ENCODE measurements at places on chromosomes 16 and 17.

- peak; percentile 20 for DNase-seq
Observed at GRCh38 chr17:35368081-35368830, 5.2 kb downstream of the SLFN11 start.

DNA sequence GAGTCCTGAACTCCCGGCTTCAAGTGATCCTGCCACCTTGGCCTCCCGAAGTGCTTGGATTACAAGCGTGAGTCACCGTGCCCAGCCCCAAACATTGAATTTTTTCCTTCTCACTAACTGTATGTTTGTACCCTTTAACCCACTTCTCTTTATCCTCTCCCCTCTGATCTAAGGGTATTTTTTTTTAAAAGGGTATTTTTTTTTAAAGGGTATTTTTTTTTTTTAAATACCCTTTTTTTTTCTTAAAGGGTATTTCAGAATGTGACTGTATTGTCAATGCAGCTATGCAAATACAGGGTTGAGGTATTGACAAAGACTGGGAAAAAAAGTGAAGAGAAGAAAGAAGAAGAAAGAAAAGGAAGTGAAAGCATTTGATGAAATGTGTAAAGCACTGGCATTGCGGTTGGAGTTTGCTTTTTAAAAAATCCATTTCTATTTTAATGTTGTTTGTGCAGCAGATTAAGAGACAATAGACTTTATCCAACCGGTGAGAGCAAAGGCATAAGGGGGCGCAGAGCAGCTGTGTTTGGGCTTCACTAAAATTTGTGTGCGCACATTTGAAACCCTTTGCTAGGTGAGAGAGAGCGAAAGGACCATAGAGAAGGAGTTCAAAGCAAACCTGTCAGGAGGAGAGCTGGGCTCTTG is 42.4 kb downstream of the SYT17 start:
- DNase-seq = no peak

- DNase-seq = no peak
Observed at GRCh38 chr17:43324205-43324893, 74.4 kb upstream of the ARL4D start.

GRCh38 chr16:49439676-49440075 is 66.1 kb downstream of the C16orf78 start:
- no peak for DNase-seq

- no peak for DNase-seq
Observed at GRCh38 chr16:14014284-14014625, 56.9 kb upstream of the MRTFB start.

GRCh38 chr16:22093996-22094395 is 1.7 kb downstream of the VWA3A start:
- DNase-seq = no peak

DNA sequence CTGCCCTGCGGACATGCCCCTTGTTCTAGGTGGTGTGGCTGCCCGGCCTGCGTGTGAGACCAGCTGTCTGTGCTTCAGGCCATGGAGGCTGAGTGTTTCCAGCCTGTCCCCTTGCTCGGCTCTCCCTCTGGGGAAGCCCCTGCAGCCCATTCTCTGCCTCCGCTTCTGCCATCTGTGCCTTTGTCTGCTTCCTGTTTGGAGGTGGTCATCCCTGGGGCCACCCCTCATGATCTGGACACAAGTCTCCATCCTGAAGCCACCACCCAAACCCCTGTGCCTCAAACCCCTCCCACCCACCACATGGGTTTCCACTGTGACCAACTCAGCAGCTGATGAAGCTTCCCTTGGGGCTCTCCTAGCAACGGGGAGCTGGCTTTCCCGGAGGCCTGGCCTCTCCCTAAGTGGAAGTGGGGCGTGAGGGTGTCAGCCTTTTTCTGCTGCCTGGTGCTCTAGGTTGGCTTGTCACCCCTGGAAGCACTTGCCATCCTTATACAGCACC is 184.9 kb downstream of the SEC14L1 start:
- DNase-seq = peak; percentile 59

DNA sequence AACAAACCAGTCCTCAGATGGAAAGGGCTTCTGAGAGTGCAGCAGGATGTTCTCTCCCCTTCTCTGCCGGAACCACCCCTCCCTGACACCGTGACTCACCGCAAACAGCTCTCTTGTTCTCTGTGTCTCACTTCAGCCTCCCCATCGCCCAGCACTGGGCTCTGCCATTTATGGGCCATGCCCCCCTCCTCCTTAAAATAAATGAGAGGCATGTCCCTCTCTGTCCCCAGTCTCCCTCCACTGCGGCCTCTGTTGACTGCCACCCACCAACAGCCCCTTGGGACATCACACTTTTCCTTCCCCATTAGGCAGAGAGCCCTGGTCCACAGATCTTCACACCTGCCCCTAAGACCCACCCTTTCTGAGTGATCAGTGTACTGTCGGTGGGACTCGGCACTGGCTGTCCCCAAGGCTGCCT is 6.3 kb downstream of the CCDC102A start:
- peak; percentile 60 for DNase-seq

DNA sequence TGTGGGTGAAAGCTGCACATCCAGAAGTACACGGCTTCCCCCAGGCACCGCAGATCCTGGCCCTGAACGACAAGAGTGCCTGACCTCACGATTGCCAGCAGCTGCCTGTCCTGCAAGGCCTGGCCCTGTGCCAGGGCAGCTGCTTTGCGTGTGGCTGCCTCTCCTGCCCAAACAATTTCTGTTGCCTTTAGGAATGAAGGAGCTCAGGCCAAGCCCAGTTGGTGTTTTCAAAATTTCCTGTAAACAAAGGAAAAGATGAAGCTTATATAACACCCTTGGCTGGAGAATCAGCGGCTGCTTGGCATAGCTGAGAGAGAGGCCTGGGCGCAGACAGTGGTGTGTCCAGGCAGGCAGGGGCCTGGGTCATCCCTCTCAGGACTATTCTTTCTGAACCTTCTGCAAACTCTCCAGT is 11.7 kb upstream of the SLC47A2 start:
- peak; percentile 87 for DNase-seq

DNA sequence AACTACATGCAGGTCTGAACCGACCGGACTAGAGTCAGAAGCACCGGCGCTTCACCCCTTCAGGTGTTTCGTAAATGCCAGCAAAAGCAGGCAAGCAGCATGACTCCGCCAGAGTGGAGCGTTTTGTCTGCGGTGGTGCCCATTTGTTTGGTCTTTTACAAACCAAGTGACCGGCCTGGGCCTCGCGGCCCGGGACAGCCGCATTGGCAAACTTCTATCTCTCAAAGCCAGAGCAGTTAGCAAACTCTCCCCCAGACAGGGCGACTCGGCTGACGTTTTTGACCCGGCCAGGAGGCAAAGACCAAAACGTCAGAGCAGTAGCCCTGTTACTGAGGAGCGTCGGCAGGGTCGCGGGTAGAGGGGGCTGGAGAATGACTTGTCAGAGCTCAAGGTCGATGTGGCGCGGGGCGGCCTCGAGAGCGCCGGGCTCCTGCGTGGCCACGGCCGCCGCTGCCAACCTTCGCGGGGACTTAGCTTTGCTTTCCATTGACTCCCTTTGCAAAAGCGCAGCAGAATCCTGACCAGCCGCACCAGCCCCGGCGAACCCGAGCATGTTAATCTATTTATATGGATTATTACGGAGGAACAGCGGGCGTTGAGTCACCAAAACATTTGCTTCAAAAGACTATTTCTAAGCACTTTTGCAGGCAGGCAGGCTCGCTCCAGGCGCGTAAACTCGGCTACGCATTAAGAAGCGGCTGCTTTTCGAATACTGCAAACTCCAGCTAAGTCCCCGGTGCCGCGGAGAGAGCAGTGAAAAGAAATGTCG is 763 bp upstream of the SOX9 start:
- peak; percentile 67 for DNase-seq

DNA sequence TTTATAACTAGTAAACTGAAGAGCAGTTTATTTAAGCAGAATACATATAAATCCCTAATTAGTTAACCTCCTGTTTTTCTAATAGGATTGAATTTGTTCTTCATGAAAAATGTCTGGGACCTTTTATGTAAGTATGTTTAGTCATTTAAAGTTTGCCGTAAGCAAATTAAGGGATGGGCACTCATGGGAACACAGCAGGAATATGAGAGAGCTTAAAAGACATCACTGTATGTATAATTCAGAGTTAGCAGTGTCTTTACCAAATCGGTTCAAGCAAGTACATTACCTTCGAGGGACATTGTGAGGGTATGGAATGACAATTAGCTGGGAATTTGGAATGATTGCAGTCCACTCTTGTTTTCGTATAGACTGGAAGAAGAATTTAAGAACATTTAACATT is 17.7 kb upstream of the NETO2 start:
- no peak for DNase-seq

- DNase-seq = no peak
Observed at GRCh38 chr16:2859686-2860265, 1.8 kb upstream of the PRSS22 start.

GRCh38 chr16:69384974-69385373 is 833 bp downstream of the TERF2 start:
- no peak for DNase-seq

DNA sequence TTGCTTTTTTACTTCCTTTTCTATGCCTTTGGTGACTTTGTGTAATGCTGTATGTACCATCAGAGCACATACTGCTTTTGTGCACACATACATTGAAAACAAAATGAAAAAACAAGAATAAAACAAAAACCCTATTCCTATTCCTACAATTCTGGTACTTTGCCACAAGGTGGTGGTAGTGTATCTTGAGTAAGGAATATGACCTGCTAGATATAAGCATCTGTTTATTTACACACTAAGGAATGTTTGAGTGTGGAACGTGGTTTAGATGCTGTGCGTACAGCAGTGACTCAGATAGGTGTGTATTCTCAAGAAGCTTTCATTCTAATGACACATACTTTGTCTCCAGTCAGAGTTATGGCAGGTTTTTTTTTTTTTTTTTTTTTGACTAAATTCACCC is 606.2 kb downstream of the WWOX start:
- DNase-seq = no peak

DNA sequence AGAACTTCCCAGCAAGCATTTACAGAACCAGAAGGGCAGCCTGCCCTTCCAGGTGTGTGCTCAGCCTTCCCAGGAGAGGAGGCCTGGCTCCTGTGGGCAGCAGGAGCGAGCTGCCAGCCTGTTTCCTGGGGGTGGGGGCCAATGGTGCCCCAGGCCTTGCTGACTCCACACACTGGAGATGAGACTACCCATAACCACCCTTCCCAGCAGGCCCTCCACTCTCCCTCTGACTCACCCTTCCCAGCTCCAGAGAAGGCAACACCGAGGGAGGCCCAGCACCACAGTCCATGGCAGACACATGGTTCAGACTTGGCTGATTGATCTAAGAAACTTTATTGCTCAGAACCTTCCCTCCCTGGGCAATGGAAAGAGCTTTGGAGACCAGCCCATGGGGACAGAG is 1.8 kb upstream of the PRSS53 start:
- DNase-seq = peak; percentile 8

- DNase-seq = peak; percentile 17
Observed at GRCh38 chr17:36072431-36073121, 8.5 kb downstream of the CCL18 start.

DNA sequence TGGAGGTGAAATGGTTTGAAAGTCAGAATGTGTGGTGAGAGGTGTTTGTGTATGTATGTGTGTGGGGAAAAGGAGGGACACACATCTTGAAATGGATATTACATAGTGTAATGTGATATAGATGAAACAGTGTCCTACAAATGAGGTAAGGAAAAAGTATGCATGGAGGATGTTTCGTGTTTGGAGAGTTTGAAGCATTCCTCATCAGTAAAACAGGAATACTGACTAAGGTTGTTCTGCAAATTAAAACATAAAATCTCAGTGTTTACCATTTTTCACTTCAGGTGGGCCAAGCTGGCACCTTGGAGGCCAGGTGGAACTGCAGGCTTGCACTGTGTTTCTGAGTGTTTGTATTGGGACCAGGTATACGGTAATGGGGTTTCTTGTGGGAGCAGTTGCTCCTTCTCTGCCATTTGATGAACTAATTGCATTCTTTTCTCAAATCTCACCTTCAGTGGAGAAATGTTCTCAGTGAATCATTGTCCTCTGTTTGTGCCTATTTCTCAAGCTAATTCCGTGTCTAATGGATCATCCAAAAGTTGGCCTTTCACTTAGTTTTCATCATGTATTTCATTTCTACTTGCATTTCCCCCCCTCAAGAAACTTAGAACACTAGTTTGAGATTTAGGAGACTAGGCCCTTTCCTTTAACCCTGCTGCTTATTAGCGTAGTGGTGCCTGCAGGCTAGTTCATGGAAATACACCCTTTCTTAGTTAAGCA is 8.2 kb upstream of the TBKBP1 start:
- no peak for DNase-seq

DNA sequence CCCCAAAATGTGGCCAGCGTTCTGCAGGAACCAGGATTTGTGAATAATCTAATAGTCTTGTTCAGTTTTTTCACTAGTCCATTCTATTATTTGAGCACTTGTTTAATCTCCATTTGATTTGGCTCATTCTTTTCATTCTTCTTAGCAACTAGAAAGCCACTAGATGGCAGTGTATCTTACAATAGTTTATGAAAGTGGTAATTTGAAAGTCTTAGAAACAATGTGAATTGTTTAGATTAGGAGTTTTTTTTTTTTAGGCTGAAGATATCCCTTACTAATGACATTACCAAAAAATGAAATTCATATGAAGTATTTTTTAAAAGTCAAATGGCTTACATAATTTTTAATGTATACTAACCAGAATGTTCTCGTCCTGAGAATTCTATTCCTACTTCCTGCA is 6.7 kb downstream of the ERI2 start:
- DNase-seq = peak; percentile 67

DNA sequence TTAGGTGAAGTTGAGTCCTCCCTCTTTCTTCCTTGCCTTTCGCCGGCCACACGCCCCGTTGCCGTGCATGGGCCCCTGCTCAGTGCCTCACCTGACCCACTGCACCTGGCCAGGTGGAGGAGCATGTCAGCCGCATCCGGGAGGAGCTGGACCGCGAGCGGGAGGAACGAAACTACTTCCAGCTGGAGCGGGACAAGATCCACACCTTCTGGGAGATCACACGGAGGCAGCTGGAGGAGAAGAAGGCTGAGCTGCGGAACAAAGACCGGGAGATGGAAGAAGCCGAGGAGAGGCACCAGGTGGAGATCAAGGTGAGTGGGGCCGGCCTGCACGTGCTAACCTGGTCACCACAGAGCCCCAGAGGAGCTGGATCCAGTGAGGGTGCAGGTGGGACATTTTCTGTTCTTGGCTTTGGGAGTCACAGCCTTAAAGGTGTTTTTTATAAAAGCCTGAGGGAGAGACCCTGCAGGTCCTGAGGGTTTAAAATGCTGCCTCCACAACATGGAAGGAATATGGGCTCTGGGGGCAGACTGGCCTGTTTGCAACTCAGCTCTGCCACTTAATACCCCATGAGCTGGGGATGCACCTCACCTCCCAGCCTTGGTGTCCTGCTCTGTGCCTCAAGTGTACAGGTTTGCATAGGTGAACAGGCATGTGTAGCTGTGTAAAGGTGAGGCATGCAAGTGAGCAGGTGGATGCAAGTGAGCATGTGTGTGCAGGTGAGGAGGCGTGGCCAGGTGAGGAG is 12.1 kb upstream of the DBNDD1 start:
- DNase-seq = no peak

DNA sequence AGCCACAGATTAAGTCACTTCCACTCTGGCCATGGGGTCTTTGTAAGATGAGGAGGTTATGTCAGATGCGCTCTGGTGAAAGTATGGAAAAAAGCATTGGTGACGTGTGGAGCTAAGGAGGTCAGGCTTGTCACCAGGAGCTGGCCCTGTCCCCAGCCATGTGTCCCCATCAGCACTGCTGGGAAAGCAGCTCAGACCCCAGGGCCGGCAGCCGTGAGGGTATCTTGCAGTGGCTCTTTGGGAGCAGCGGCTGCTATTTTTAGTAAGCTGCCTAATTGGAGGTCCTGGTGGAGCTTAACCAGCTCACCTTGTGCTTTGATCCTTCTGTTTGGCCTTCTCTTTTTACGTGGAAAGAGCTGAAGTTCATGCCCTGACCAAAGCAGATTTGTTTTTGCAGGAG is 60.9 kb downstream of the MPRIP start:
- DNase-seq = no peak
